GM20000 (cell line): ENCODE measurements at places on chromosomes 2 and 18.

GRCh38 chr18:74196220-74197119, 48.1 kb downstream of the TIMM21 start:
- DNase-seq: peak; percentile 84

GRCh38 chr18:76741346-76741745, 81.0 kb upstream of the ZNF236 start:
- no peak for DNase-seq

- DNase-seq: no peak
Observed at GRCh38 chr18:75360215-75360614, 67.3 kb downstream of the SMIM21 start.

DNA sequence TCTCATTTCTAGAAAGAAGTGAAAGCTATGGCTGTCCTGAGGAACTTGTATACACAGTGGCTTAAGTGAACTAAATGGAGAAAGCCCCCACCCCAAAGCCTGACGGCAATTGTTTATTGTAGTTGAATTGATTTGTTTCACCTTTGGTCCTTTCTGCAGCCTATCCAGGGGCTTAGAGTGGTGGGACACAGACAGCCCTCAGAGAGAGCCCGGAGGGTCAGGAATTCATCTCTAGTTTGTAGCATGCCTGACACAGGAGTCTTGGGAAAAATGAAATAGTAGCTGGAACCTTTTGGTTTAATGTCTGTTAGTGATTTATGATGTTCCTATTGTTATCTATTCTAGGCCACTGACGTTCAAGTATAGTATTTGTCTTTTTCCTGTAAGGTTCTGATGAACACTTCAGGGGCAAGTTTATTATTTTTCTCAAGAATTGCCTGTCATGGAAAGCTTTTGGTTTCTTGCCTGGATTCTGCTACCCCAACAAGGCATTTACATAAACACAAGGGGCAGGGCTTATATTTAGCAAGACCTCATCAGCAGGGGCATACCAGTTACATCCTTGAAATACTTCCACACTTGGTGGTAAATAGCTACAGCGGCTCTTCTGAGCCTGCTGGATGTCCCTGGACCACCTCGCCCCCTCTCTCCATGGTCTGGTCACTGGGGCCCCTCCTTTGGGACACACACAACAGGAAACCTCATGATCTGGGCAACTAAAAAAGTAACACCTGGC, 44.4 kb downstream of the KCNE4 start:
- no peak for DNase-seq

GRCh38 chr2:214566457-214566856, 155.6 kb downstream of the VWC2L start:
- no peak for DNase-seq

GRCh38 chr2:51079945-51080344, 48.0 kb upstream of the NRXN1 start:
- DNase-seq: no peak

GRCh38 chr2:62187246-62187645, 8.7 kb upstream of the B3GNT2 start:
- DNase-seq: no peak

GRCh38 chr18:9413576-9413975, 61.7 kb upstream of the RALBP1 start:
- DNase-seq: no peak

- DNase-seq: no peak
Observed at GRCh38 chr18:3402982-3403451, 47.0 kb upstream of the TGIF1 start.

DNA sequence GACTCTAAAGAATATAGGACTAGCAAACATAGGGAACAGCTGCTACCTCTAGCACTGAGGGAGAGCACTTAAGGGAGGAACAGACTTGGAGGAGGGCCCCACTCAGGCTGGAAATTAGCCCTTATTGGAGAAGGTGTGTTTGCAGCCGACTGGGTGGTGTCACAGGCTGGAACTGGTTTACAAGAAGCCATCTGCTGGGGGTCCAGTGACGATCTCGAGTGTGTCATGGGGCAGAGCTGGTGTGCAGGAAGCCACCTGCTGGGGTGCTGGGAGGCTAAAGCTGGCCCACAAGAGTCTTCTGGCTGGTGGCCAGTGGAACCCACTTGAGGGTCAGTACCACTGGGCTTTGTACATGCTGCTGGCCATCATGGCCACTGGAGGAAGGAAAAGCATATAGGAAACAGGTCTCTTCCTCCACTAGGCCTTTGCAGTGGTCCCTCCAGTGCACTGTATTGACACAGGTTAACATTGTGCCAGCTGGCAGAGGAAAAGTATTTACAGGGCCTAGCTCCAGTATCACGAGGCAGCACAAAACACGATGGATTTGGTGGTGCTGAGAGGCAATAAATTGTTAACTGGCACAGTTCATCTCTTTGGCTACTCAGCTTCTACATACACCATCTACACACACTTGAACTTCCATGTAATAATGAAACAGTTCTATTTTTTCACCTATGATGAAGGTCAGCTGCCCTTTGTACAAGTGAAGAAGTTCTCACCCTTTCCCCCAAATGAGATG, 43.6 kb downstream of the MAP3K20 start:
- no peak for DNase-seq

GRCh38 chr2:120611016-120611415, 124.7 kb upstream of the GLI2 start:
- no peak for DNase-seq
